ENCODE measurements at places on chromosomes 12 and 14.
A peak's percentile ranks its signal among the peaks of the same experiment; 100 is the strongest.

- no peak for DNase-seq
These were observed 22.4 kb downstream of the SLC7A8 start for GRCh38 chr14:23160924-23161522.

DNA sequence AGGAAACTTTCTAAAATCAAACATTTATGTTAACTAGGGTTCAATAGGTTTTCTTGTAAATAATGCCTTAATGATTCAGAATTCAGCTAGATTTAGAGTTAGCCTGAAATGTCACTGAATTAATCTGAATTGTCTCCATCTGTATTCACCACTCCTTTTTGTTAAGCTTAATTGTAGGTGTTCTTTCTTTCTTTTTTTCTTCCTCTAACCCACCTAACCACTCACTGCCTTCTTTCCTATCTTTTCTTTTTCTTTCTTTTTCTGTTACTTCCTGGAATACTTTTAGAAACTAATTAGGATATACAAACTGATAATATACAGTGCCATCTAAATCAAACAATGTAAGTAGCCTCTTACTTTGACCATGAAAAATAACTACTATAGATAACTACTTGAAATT is 29.9 kb downstream of the G2E3 start:
- DNase-seq, result no peak

DNA sequence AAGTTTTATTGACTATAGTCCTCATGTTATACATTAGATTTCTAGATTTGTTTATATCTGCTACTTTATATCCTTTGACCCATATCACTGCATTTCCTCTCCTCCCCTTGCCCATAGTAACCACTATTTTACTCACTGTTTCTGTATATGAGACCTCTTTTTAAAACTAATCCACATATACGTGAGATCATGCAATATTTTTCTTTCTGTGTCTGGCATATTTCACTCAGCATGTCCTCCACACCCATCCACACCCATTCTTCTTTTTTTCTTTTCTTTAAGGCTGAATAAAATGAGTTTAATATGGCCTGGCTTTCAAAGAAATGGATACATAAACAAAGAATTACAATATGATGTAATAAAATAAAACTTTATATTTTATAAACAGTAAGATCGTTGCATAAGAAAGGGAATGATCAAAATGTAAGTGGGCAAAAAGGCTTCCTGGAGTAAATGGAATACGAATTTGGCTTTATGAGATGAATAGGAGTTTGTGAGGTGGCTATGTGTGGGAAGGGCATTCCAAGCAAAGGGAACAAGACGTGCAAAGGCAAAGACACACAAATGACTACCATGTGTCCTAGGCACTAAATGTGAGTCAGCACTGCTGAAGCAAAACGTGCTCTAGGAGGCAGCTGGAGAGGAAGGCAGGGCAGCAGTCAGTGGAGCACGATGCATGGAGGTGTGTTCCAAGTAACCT is 53.2 kb upstream of the HIF1A start:
- DNase-seq, result no peak

DNA sequence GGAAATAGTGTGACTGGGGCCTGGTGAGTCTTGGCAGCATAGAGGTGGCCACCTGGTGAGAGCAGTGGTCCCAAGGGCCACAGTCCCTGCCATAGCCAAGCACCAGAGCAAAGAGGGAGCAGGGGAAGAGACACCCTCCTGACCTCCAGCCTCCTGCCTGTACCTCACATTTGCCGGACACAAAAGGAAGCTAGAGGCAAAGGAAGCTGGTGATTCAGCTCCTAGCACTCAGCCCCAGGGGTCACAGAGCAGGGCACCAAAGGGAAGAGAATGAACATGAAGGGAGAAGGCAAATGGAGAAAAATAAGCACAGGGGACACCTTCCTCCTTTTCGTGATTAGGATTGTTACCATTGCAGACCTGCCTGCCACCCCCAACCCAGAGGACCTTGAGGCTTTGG is 216.8 kb downstream of the ZFP36L1 start:
- DNase-seq, result no peak

- no peak for DNase-seq
These were observed 527.3 kb upstream of the CCDC196 start for GRCh38 chr14:65958664-65959562.

DNA sequence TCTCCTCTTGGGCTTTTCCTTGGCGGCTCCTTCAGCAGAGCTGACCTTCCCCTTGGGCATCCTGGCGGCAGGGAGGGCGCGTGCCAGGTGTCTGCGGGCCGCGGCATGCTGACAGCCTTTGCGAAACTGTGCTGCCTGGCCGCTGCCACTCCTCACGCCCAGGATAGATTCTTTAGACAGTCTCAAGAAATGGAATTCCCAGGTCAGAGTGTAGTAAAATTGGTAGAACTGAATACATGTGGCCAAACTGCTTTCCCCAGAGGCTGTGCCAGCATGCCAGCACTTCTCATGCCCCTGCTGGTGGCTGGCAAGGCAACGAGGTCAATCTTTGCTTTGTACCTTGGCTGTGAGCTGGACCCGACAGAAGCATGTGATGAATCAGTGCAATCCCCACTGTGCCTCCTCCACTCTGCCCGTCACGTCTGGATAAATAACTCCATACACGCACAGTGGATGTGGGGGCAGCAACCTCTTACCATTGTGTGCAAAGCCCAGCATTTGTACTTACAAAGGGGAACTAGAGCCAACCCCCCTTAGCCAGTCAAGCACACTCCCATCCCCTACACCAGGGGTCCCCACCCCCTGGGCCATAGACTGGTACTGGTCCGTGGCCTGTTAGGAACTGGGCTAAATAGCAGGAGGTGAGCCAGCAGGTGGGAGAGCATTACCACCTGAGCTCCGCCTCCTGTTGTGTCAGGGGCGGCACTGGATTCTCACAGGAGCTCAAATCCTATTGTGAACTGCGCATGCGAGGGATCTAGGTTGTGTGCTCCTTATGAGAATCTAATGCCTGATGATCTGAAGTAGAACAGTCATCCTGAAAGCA is 90.9 kb downstream of the ACTN1 start:
- no peak for DNase-seq

DNA sequence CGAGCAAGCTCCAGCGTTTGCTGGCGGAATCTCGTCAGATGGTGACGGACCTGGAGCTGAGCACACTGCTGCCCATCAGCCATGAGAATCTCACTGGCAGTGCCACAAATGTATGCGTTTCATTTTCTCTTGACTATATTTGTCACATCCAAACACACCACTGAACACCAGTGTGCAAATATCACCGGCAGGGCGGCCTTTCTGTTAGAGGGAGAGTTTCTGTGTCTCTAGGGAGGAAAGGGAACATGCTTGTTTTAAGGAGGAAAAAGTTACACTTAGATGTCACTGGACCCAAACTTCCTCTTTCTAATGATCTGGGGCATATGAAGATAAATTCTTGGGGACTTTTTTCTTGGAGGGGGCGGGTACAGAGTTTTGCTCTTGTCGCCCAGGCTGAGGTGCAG is 21.9 kb upstream of the HIP1R start:
- no peak for DNase-seq

DNA sequence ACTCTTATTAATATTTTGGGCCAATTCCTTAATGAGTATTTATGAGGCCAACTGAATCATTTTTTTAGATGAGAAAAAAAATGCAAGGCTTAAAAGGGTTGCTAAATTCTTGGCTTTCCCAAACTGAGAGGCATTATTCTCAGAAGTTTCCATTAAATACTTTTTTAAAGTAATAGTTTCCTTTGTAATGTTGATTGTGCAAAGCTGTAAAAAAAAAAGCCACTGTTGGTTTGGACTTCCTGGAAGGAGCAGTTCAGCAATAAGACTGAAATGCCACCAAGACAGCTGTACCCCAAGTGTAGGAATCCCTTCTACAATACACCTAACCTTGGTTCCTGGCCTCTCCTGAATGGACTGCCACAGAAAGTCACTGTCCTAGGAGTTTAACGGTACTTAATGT is 231.3 kb downstream of the MON2 start:
- DNase-seq, result no peak

- no peak for DNase-seq
These were observed 40.7 kb downstream of the WNK1 start for GRCh38 chr12:793037-793436.

DNA sequence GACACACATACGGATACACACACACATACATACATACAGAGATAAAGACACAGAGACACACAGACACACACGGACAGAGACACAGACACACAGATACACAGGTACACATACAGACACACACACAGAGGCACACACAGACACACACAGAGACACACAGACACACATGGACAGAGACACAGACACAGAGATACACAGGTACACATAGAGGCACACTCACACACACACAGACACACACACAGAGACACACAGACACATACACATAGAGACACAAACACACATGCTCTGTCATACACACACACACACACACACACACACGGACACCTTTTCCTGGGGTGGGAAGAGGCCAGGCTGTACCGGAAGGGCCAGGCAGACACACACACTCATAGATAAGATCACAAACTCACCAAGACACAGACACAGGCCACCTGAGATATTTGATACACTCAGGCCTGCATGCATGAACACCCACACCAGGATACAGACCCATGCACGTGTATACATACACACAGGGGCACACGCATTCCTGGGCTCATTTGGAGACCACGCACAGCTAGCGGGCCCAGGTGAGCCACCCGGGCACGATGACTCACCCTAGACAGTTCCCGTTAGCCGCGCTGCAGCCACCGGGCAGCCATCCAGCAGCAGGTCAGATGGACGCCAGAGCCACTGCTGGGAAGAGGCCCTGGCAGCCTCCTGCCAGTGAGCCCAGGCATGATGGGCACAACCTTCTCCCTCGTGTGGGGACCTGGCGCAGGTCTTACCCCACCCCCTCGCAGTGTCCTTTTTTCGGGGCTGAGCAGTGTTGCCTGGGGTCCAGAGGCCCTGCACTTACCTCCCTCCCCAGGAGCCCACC is 1.8 kb upstream of the AHNAK2 start:
- no peak for DNase-seq

- peak; percentile 81 for DNase-seq
These were observed 2.4 kb upstream of the POP5 start for GRCh38 chr12:120583478-120584030.

GRCh38 chr12:96710127-96710745 is 196.8 kb upstream of the NEDD1 start:
- DNase-seq, result no peak

- no peak for DNase-seq
These were observed 63.2 kb downstream of the SPRING1 start for GRCh38 chr12:116674643-116675183.

DNA sequence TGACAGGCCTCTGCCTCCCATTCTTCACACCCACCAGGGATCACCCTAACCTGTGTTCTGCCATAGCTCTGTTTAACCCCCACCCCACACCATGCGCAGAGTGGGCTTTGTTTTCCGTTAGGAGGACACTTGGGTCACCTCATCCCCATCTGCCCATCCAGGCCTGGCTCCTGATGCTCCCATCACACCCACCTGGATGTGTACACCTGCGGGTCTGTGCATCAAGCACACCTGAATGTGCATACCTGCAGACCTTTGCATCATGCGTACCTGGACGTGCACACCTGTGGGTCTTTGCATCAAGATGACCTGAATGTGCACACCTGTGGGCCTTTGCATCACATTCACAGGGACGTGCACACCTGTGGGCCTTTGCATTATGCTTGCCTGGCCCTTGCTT is 835.8 kb upstream of the TMEM132C start:
- DNase-seq, result no peak

GRCh38 chr12:120853188-120853587 is 51.0 kb downstream of the SPPL3 start:
- DNase-seq, result no peak

- DNase-seq, result no peak
These were observed 15.8 kb downstream of the KRT71 start for GRCh38 chr12:52537101-52537500.

DNA sequence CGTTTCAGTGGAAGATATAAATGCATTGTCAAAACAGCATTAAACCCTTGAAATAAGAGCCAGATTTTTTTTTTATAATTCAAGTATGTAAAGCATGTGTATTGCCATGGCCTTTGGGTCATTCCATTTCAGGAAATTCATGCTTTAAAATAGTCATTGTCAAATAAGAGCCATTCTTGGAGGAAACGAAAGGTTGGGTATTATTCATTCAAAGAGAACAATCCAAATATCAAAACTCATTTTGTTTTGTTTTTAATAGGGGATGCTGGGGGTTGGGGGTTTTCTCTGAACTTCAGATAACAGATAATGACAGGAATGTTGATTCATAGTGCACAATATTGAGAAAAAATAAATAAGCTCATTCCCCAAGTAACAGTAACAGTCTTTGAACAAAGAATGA is 174.4 kb upstream of the NUDT4 start:
- DNase-seq, result no peak

- DNase-seq, result no peak
These were observed 22.4 kb upstream of the SERPINA6 start for GRCh38 chr14:94345344-94346064.

DNA sequence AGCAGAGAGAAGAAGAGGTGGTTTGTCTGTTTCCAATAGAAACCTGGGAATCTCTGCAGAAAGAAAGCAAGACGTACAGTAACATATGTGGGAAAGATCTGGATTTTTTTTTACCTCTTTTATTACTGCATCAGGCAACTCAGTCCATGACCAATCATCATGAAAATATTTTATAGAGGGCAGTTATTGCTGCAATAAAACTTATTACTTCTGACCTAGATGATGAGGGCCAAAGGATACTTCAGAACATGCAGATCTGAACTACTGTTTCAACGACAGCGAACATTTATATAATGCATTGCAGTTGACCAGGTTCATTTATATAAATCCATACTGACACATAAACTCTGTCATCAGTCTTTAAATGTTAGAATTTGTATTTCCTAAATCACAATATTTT is 67.7 kb downstream of the STAB2 start:
- DNase-seq, result no peak

DNA sequence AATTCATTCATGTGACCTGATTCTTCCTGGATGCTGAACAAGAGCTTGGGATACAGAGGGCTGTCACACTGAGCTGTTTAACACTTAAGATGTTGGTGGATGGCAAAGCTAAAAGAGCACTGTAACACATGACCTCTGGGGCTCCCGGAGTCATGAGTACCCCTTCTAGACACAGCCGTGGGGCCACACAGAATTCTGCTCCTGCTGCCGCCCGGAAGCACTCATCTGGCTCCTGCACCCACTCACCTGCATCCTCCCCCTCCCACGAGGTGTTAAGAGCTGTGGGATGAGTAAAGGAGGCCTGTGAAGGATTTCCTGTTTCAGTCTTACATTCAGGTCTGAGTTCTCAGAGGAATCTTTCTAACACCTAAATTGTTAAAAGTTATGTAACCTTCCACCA is 78.0 kb upstream of the SSTR1 start:
- no peak for DNase-seq

- no peak for DNase-seq
These were observed 78.3 kb downstream of the LGMN start for GRCh38 chr14:92670160-92670559.

GRCh38 chr14:96194657-96195431 is 9.8 kb upstream of the BDKRB2 start:
- DNase-seq, result no peak

- DNase-seq, result no peak
These were observed 27.8 kb downstream of the HECTD4 start for GRCh38 chr12:112354399-112354798.

Measured in activated naive CD8-positive, alpha-beta T cell treated with anti-CD3 and anti-CD28 coated beads, Interleukin-2, amount 50 U/mL, for 16 hours (primary cell).